Jurkat, Clone E6-1 (cell line): ENCODE measurements at places on chromosomes 5 and 9.

DNA sequence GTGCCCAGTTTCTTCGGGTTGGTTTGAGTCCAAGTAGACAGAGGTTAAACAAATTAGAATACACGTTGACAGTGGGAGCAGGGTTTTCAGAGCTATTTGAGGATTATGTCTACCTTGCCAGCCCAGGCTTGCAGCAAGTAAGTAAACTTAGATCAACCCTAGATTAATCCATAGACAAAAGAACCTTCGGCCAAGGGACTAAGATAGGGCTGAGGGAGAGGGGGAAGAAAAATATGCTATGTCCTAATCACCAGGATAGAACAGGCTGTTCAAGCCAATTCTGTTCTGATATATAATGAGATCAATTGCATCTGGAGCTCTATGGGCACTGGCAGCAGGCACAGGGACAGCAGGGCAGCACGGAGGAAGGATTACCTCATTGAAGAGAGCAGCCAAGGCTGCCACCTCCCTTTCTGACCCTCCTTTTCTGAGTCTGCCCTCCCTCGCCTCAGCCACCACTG, 377.7 kb downstream of the PIK3R1 start:
- no peak for DNase-seq

- no peak for DNase-seq
Measured at GRCh38 chr5:103295424-103295823, 36.9 kb downstream of the MACIR start.

DNA sequence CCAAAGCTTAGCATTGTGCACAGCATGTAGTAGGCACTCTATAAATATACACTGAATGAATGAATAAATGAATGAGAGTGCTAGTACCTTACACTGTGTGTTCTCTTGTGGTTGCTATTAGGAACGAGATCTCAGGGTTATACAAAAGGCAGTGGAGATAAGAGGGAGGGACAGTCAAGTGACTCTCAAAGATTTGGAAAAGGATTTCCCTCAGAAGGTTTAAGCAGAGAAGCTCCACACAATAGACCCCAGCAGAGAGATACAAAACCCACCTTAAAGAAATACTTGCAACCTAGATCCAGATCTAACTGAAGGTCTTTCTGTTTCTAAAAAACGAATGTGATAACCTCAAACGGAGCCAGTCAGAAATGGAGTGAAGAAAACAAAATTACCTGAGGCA, 11.8 kb upstream of the EFNA5 start:
- no peak for DNase-seq

DNA sequence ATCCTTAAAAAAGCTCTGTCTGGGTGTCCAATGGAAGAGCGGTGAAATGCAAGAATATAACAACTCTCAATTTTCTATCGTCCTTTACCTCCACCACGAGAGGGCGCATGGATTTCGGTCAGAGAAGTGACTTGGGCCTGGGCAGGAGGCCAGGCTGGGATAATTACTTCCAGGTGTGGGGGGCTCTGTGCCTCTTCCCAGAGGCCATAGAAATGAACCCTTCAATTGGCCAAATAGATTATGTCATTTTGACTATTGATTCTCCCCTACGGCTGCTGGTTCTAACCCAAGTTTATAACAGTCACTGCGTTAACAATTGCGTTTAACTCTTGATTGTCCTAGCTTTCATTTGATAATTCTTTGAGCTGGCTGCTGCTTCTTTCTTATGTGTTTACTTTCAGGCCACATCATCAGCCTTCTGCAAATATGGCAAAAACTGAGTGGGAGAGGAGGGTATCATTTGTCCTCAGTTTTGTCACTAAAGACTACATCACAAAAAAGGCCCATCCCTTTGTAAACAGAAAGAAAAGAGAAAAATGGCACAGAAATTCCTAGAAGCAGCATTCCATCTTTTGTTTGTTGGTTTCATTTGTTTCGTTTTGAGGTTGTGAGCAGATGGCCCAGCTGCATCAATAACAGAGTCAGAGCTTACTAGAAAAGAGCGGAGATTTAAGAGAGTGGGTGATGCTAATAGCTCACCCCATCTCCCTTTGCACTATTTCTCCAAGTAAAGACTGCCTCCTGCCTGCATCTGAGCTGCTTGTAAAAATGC, 45.4 kb upstream of the ZFR start:
- peak; percentile 61 for DNase-seq

GRCh38 chr5:17989036-17989435, 354.8 kb downstream of the TAF11L14 start:
- DNase-seq = no peak

DNA sequence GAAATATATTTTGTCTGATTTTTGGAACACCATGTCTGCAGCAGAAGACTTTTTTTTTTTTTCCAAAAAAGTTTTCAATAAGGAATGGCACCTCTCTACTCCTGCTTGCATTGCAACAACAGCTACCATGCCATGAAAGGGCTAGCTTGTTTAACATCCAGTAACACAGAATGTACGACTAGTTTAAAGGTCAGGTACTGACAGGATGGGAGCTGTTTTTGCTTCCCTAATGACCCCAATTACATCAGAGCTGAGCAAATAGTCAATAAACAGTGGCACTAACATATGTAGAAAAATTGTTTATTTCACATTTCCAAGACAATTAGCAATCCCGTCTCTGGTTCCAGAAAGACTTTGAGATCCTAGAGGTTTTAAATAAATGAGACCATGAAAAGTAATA, 693.8 kb downstream of the NR2F1-AS1 start:
- DNase-seq = no peak

GRCh38 chr5:473551-474192, 30.7 kb downstream of the EXOC3 start:
- no peak for DNase-seq

DNA sequence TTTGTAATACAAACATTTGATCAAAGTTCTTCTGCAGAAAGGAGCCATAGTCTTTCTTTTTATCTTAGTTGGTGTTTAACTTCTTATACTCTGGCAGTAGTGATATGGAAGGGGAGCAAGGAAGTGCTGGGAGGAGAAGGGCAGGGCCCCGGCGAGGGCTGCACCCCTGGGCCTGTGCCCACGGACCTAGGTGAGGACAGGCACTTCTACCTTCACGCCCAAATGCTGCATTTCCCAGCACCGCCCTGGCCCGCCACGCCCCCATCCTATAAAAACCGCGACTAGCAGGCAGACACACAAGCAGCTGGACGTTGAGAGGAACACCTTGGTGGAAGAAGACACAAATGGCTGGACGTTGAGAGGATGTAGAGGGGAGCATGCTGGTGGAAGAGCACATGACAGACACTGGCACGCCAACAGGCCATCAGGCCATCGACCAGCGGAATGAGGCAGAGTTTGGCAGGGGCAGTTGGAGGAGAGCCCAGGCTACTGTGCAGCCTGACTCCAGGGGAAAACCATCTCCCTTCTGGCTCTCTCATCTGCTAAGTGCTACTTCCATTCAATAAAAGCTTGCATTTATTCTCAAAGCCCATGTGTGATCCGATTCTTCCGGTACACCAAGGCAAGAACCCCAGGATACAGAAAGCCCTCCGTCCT, 81.5 kb upstream of the C9orf72 start:
- no peak for DNase-seq
